ENCODE measurements at places on chromosomes 7 and 10.

GRCh38 chr7:98238976-98239375, 13.1 kb downstream of the TECPR1 start:
- peak; percentile 70 for DNase-seq

GRCh38 chr10:43998021-43998809, 349.5 kb upstream of the ZNF32 start:
- peak; percentile 15 for DNase-seq

GRCh38 chr10:9262770-9263169, 1208.3 kb downstream of the GATA3 start:
- no peak for DNase-seq

DNA sequence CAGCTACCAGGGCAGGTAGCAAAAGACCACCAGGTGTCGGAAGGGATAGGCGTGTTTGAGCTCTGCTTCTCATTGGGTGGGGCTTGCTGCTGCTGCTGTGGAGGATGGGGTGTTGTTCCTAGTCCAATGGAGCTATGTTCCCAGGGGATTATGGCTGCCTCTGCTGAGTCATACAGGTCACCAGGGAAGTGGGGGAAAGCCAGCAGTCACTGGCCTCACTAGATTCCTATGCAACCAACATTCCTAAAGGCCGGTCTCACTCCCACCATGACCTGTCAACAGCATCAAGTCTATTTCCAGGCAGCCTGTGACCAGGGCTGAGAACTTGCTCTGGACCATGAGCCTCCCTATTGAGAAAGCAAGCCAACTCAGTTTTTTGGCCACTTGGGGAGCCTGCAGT, 1160.8 kb downstream of the REEP3 start:
- DNase-seq: peak; percentile 62

DNA sequence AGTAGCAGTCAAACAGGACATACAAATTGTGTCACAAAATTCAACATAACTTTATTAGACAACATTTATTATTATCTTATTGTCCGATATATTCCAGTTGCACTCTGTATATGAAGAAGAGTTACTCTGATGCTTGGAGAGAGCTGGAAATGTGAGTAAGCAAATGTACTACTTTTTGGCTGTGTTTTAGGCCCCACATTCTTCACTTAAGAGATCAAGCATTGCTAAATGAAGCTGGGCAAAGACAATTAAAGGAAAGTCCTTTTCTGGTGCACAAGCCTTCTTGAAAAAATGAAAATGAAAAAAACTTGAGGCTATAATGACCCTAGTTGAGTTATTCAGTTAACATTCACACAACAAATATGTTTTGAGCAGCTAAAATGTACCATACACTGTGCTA, 26.1 kb downstream of the MYPN start:
- peak; percentile 23 for DNase-seq

- peak; percentile 45 for DNase-seq
Measured at GRCh38 chr7:124667312-124668153, 98.1 kb downstream of the GPR37 start.

GRCh38 chr7:54663603-54664234, 95.3 kb downstream of the SEC61G start:
- no peak for DNase-seq

- peak; percentile 49 for DNase-seq
Measured at GRCh38 chr10:96292971-96293920, 11.0 kb upstream of the DNTT start.

- DNase-seq: no peak
Measured at GRCh38 chr10:122163174-122164022, 107.7 kb upstream of the BTBD16 start.

DNA sequence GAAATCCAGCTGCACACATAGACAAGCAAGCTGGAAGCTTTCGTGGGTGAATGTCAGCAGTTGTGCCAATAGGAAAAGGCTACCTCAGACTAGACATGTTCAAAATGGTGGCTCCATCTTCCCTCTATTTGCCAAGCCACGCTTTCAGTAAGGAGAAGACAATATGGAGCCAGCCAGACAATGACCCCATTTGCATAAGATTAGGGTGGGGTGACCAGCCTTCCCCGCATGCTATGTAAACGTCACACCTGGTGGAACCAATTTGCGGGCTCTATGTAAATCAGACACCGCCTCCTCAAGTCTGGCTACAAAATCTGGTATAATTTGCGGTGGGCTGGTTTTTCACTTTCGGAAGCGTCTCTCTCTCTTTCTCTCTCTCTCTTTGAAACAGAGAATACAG, 297.4 kb upstream of the PCDH15 start:
- DNase-seq: peak; percentile 30

- DNase-seq: peak; percentile 28
Measured at GRCh38 chr7:100372256-100372655, 1.0 kb upstream of the PILRA start.

DNA sequence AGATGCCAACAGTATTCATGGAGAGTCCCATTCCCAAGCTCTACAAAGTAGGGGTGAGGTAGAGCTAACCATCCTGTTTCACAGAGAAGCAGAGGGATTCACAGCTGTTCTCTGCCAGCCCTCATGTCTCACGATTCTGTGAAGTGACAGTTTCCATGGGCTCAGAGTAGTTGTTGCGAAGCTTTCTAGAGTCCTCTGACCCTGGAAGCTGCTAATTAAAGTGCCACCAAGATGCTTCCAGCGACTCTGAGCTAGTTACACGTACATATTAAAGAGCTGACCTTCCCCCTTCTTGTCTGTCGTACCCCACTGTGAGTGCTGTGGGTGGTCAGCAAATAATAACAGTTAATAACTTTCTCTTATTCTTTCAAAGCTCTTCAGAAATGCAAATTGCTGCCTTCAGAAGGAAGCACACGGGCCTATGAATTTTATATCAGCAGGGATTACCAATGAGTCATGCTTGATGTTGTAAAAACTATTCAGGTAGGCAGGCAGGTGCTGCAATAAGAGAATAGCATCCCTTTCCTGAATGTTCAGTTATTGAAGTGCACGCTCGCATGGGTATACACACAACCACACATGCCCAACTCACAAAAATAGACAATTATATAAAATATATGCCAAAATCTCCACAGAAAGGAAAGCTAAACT, 34.1 kb downstream of the DNAJB9 start:
- DNase-seq: no peak

DNA sequence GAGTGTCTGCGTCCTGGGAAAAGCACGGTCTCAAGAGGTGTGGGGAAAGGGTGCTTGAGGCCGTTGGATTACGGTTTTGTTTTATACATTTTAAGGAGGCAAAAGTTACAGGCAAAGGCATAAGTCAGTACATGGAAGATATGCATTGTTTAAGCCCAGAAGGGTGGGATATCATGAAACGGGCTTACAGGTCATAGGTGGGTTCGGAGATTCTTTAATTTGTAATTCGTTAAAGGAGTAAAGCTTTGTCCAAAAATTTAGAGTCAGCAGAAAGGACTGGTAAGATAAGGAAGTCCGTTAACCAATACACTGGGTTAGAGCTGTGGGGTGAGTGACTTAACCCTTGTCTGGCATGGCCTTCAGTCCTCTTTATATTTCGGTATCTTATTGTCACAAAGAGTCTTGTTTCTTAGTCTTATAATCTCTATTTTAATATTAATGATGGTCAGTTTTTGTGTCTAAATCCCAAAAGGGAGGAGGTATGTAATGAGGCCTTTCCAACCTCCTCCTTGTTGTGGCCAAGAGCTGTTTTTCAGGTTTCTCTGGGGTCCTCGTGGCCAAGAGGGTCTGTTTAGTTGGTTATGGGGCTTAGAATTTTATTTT, 12.7 kb downstream of the TSPAN14 start:
- DNase-seq: no peak

GRCh38 chr10:14587540-14588083, 187.1 kb downstream of the FAM107B start:
- no peak for DNase-seq

- DNase-seq: peak; percentile 56
Measured at GRCh38 chr7:2099048-2099957, 133.4 kb downstream of the MAD1L1 start.

GRCh38 chr10:99975942-99976809, 33.6 kb downstream of the DNMBP start:
- DNase-seq: no peak

DNA sequence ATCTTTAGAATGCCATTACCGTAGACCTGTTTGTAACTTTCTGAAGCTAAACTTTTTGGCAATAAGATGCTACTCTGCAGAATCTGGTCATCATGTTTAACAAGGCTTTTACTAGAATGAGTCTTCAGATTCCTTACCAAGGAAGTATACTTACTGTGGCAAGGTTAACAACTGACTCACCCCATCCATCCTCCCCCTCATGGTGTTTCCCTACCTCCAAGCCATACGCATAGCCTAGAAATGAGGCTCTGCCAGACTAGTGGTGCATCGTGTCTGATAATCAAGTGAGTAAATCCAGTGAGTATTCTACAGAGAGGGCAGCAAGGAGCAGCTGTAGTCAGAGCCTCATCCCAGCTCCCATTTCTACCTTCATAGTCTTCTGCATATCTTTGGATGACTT, 223.6 kb downstream of the IPMK start:
- DNase-seq: peak; percentile 78

DNA sequence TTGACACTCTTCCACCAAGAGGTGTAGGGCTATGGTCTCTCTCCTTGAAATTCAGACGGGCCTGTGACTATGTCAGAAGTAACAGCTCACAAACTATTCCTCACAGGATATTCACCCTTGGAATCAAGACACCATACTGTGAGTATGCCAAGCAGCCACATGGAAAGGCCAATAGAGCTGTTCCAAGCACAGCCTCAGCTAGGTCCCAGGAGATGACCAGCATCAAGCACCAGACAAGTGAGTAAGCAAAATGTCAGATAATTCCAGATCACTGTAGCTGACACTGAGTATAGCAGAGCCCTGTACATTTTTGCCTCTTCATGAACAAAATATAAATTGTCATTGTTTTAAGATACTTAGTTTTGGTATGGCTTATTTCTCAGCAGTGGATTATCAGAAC, 88.1 kb upstream of the KCND2 start:
- no peak for DNase-seq

DNA sequence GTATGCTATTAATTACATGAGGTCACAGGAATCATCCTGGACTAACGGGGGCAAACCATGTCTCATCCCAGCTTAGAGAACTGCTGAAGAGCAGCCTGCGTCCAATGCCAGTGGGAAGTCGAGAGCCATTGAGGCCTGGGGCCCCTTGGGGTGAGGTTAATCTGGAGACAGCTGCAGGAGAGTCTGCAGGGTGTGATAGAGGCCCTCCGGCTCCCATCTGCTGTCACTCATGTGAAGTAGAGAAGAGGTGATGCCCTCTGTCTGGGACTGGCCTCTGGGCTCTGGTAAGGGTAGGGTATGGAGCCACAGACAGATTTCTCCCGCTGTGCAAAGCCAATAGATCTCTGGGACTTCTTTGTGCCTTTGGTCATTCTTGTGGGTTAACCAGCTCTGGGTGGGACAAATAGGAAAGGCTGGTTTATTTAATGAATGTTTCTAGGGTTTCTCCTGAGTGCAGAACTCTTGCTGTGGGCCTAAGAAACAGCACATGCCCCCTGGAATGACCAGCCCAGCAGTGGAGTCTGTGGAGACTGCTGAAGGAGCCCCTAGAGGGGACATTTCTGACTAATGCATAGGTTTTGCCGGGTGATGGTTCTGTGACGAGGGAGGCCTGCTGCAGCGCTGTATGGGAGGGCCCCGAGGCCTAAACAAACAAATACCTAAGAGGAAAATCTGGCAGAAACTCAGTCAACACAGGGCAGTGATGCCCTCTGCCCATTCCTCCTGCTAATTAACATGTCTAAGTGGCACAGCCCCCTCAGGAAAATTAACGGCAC, 34.5 kb downstream of the CRHR2 start:
- no peak for DNase-seq

DNA sequence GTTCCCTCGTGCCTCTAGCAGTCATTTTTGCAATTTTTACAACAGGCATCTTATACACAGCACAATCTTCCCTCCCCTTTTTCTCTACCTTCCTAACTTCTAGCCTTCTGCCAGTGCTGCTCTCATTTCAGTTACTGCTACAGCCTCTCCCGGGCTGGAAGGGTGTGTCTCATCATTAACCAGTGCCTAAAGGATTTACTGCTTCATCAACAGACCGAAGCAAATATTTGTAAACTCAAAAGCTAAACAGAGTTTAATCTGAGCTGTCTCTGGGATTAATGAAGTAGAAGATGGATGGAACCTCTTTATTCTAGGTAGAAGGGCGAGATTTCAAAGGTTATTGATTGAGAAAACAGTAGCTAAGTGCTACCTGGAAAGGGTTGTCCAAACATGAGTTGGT, 94.3 kb downstream of the PRPF18 start:
- DNase-seq: no peak

DNA sequence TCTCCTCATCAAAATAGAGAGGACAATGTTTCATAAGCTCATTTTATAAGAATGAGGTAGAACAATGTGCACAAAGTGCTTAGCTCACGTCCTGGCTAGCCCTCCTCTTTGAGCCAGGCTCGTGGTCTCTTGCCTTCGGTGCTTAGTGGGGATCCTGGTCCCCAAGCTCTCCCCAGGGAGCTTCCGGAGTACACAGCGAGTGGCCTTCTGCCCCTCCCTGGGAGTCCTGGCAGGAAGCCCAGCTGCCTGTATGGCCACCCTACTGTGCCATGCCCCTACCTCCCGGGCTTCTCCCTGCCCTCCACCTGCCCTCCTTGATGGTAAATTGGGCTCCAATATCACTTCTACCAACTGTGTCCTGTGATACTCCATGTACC, 868 bp downstream of the MYO1G start:
- peak; percentile 77 for DNase-seq

- no peak for DNase-seq
Measured at GRCh38 chr7:156566812-156567549, 73.6 kb upstream of the RNF32 start.

DNA sequence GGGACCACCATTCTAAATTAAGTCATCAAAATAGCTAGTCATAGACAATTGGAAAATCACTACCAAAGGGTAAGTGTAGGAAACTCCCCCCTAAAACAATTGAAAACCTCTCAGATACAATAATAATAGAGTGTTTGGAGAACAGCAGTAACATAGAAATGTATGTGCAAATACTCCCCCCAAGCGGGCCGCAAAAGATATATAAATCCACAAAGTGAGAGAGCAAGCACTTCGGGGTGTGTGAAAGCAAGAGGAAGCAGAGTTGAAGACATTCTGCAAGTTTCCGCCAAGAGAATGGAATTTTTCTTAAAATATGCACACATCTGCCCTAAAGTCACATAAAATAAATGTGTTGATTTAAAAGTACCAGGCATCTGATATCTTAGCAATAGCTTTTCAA, 33.3 kb downstream of the CHCHD3 start:
- no peak for DNase-seq

- DNase-seq: peak; percentile 23
Measured at GRCh38 chr7:93015779-93016481, 101.8 kb downstream of the SAMD9 start.

- no peak for DNase-seq
Measured at GRCh38 chr10:27581225-27581624, 77.1 kb downstream of the RAB18 start.

- DNase-seq: no peak
Measured at GRCh38 chr10:26448706-26449435, 10.7 kb downstream of the APBB1IP start.

GRCh38 chr7:49407205-49407604, 366.2 kb upstream of the VWC2 start:
- no peak for DNase-seq

DNA sequence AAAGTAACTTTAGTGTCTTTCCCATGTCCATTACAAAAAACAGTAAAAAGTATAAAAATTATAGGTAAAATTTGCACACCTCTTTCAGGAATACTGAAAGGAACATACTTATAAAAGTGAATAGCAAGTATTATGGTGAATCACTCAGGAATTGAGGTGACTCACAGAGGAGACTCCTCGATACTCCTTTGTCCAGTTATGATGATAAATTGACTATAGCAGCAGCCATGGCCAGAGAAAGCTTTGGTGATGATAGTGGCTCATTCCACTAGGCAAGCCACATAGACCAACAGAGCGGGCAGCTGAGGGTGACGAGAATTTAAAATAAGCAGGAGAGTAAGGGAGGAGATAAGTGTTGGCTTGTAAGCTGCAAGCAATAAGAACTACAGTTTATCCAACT, 1231.1 kb upstream of the CELF2 start:
- peak; percentile 2 for DNase-seq
